Neuronal stem cell (in vitro differentiated cells): ENCODE measurements at places on chromosomes 2 and 18.

DNA sequence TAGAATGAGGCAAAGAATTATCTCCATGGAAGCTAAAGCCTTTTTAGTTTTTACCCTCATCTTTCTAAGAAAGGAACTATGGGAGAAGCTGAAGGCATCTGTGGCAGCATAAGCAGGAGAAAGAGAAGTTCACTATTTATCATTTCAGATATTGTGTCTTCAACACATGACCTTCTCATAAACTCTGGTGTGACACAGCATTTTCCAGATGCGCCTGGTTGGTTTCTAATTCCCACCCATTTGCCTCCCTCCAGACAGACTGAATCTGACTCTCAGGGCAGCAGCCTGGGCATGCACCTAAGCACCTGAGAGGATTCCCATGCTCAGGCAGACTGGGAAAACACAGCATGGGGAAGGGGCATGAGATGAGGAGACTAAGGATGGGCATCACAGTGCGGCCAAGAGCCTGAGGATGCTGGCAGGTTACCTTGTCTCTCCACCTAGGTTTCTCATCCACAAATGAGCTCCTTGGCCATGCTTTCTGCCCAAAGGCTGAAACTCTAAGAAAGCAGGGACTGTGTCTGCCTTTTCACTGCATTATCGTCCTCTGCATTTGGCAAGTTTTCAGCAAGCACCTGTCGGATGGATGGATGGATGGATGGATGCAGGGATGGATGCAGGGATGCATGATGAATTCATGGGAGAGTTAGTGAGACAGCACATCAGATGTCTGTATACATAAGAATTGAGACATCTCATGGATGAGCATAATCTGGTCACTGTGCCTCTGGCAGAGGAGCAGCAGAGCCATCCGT lies 28.8 kb upstream of the SULT1C4 start:
- DNase-seq: no peak

GRCh38 chr18:74734013-74734444 lies 136.4 kb downstream of the ZNF407 start:
- DNase-seq: no peak

- no peak for DNase-seq
Observed at GRCh38 chr18:3848316-3848715, 398.3 kb downstream of the TGIF1 start.

GRCh38 chr18:22839340-22839821 lies 93.7 kb upstream of the RBBP8 start:
- DNase-seq: no peak

- DNase-seq: no peak
Observed at GRCh38 chr2:174038462-174038861, 73.3 kb upstream of the SP3 start.

GRCh38 chr2:174633623-174633930 lies 36.0 kb upstream of the WIPF1 start:
- no peak for DNase-seq

GRCh38 chr2:160715428-160715827 lies 221.8 kb upstream of the RBMS1 start:
- no peak for DNase-seq

DNA sequence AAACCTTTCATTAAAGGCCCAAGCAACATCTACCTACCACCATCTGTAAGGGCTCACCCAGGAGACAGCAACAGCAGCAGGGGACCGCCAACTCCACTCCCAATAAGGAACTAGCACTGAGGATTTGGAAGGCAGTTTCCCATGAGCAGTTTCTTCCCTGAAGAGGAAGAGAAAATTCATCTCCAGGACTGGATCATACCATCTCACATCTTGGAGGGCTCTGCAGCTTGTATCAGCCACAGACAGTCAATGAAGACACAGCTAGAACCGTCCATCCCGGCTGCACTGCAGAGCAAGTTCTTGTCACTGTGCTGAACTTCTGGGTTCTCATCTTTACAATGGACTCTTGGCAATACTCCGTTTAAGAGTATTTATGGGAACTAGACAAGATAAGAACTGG lies 2.8 kb upstream of the GYPC start:
- DNase-seq: no peak

DNA sequence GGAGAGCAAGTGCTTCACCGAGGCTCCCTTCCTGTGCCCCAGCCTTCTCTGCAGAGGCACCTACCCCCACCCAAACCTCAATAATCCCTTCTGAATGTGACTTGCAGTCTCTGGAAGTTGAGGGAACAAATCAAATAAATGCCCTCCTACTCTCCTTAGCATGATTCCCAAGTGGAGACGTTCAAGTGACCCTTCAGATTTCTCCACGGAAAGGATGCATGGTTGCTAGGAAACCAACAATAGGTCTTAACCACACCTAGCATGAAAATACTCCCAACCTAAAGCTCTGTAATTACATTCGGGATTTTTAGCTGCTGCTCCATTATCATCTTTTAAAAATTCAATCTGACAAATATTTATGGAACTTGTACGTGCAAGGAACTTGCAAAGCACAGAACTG lies 50.2 kb upstream of the CABLES1 start:
- no peak for DNase-seq

DNA sequence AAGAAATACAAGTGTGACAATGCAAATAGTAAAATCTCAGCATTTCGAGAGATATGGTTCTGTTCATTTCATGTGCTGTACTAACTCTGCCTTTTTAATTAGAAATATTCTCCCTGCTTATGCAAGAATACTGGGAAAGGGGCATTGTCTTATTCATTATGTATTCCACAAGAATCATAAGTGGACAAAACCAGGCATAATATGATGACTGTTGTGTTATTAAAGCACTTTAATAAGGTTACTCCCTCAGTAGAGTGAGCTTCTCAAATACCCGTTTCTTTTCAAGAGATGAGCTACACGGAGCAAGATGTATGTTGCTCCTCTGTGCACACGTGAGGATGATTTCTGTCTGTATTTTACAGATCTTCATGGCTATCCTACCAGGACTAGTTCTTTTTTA lies 638.7 kb upstream of the FANCL start:
- DNase-seq: no peak

- DNase-seq: no peak
Observed at GRCh38 chr2:119224391-119225104, 914 bp downstream of the STEAP3 start.

DNA sequence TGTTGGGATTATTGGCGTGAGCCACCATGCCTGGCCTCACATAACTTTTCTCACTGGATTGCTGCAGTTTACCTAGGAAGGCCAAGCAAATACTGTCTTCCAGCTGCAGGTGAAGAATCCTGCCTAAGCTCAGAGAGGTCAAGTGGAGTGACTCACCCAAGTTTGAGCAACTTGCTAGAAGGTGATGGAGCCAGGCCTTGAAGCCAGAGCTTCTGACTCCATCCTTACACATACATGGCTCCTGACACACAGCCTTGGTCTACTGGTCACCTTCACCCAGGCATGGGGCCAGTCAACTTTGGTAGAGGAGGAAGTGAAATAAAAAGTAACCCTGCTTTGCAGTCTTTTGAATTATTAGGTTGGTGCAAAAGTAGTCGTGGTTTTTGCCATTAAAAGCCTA lies 93.5 kb downstream of the VWA3B start:
- no peak for DNase-seq

DNA sequence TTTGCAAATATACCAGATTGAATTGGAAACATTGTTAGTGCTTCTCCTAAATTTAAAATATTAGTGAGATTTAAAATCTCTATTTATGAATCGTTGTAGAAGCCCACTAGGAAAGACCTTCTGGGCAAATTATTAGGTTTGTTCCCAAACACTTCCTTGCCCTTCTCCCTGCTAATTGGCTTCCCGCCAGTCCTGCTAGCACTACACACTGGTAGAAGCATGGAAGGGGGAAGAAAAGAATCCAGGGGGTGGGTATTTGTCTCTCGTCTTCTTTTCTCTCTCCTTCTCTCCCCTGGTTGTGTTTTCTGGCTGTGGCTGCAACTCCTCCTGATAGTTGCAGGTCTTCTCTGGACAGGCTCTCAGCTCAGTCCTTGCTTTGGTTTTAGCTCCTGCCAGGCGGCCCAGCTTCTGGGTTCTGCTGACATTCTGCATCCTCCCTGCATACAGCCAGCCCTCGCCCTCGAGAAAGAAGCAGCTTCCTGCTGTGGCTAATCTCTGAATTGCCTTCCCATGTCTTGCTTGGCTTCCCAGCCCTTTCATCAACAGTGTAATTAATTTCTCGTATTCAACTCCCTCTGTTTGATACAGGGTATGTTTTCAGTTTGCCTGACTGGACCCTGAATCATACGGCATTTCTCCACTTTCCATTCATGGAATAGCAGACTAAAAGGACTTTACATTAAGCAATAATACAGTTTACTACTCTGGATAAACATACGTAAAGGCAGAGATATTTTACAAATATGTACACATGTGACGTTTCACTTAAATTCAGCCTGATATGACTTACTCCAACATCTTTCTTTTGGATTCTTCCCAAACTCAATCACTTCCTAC lies 6.9 kb upstream of the PARD3B start:
- DNase-seq: no peak

- no peak for DNase-seq
Observed at GRCh38 chr2:62089658-62090057, 106.3 kb upstream of the B3GNT2 start.

DNA sequence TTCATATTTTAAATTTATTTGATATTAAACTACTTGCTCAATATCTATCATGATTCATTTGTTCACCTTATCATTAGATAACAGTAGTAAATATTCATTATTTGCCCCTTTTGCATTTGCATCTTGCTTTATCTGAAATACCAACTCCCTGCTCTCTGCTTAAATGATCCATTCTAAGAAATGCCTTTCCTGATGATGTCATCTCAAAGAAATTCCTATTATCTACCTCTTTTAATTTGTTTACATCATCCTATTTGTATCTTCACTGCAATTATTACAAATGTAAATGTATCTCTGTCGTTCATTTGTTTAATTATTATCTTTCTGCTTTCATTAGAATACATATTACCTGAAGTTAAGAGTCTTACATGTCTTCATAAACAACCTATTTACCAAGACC lies 549.9 kb downstream of the CBLN2 start:
- no peak for DNase-seq

DNA sequence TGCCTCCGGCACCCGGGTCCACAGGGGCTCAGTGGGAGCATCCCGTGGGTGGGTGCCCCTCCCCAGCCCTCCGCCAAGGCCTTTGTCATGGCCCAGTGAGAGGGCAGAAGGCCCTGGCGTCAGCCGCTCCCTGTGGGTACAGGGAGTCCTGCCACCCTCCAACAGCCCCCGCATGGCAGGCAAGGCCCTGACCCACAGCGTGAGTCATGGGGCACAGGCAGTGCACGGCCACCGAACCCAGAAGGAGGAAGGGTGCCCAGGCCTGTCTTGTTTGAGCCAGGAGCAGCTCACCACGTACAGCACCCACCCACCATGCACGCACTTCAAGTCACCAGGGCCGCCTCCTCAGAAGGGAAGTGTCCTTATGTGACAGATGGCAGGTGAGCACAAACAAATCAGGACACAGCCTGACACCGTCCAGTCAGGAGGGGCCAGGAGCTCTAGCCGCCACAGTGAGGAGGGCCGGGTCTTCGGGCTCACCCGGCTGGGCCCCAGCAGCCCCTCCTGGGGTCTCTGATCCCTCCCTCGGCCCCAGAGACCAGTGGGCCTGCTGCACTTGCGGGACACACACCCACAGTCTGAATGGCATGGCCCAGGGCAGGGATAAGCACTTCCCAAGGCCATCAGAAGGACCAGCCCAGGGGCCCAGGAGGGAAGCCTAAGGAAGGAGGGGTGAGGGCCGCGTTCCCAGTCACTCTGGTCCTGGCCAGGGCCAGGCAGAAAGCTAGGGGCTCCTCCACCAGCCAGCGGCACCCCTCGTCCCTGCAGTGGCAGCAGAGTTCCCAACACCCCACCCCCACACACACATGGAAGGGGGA lies 25.8 kb downstream of the BIN1 start:
- DNase-seq: no peak

- no peak for DNase-seq
Observed at GRCh38 chr18:37420315-37420880, 145.2 kb downstream of the CELF4 start.

GRCh38 chr18:7174344-7175095 lies 56.4 kb upstream of the LRRC30 start:
- DNase-seq: no peak

GRCh38 chr2:158464426-158465281 lies 7.9 kb downstream of the PKP4 start:
- DNase-seq: no peak

GRCh38 chr2:149666809-149667320 lies 79.3 kb upstream of the MMADHC start:
- DNase-seq: no peak
